ENCODE measurements at places on chromosomes 16 and 17.

DNA sequence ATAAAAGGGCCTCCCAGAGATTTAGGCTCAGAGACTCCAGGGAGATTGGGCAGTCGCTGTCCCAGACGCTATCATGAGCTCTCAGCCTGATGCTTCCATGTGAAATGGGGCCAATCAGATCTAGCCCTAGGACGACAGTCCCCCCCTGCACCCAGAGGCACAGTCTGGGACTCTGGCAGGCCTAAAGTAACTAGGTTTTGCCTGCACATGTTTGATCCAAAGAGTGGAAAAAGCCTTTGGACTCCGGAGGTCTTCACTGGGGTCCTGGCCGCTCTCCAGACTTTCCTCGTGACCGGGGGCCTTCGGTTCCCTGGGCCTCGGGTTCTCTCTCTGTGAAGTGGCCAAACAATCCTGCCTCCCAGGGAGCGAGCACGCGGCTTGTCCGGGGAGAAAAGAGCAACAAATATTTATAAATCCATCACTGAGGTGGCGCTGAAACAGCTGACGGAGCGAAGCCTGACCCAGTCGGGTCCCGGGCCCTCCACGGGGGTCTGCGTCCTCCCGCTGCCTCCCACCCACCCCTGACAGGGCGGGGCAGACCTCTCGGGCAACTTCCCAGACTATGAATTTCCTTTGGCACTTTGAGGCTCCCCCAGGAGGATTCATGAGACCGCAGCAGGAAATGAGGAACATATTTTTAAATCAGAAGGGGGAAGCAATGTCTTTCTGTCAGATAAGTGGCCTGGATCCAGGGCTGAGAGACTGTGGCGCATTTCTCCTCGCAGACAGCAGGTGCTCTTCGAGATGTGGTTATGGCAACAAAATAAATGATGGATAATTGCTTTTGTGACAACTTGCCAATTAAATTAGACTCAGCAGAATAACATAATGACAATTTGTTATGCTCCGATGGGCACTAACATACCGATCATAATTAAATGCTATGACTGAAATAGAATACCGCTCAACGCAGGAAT, 38.9 kb downstream of the MRPS23 start:
- no peak for DNase-seq

GRCh38 chr16:87922250-87922871, 14.0 kb downstream of the CA5A start:
- DNase-seq, result no peak

DNA sequence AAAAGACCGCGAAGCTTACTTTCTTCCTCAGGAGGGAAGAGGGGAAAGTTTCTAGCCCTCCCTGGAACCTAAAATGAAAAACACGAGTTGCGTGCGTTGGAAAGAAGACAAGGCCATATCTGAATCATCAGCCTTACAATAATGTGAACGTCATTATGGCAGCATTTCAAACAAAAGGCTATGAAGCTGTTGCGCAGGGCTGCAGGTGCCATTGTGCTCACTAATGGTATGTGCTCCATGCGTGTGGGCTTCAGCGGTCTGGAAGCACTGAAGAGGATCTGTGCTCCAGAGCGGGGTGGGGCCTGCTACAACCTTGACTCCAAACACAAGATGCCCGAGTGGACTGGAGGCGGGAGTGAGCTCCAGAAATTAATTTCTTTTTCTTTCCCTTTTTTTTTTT, 12.1 kb upstream of the CYB5B start:
- no peak for DNase-seq

GRCh38 chr17:5034651-5035050, 575 bp downstream of the SLC52A1 start:
- no peak for DNase-seq

DNA sequence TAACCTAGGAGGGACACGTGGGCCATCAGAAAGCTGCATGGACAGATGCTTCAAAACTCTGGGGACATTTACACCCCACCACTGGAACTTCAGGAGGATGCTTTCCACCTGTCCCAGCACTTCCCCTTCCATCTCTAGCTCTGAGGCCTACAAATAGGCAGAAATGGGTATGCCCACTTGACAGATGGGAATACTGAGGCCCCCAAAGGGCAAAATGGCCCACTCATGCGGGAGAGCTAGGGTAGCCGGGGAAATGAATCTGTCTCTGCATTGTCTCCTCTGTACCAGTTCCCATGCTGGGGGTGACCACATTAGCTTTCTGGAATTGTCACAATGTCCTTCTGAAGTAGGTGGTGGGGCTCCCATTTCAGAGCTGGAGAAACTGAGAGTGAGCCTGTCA, 592.1 kb upstream of the CDH5 start:
- DNase-seq, result no peak

DNA sequence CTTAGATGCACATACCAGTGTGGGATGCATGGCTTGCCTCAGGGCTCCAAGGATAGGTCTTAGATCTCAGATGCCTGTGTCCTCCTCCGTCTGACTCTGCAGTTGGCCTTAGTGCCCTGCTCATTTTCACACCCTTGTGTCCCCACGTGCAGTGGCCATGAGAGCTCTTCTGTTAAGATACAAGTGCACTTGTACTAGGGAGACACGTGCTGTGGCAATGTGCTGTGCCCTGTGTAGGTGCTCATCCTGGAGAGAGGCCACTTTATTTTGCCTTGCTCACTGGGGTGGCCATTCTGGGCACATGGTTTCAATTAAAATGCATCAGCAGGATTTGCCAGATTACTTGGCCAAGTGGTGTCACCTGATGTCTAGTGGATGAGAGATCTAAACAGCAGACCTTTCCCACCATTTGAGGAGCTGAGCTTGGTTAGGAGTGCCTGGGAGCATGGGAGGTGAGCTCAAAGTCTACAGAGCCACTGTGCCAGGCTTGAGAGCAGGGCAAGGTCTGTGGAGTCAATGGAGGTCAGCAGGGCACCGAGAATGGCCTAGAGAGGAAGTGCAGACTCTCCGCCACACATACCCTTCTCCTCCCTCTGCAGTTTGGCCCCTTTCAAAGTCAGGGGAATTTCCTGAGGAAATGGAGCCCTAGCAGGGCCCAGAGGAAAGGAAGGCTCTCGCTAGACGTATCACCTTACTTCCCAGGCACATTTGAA, 25.2 kb upstream of the SMPD3 start:
- no peak for DNase-seq
